OCI-LY7 (cell line): ENCODE measurements at places on chromosomes 7 and 10.

DNA sequence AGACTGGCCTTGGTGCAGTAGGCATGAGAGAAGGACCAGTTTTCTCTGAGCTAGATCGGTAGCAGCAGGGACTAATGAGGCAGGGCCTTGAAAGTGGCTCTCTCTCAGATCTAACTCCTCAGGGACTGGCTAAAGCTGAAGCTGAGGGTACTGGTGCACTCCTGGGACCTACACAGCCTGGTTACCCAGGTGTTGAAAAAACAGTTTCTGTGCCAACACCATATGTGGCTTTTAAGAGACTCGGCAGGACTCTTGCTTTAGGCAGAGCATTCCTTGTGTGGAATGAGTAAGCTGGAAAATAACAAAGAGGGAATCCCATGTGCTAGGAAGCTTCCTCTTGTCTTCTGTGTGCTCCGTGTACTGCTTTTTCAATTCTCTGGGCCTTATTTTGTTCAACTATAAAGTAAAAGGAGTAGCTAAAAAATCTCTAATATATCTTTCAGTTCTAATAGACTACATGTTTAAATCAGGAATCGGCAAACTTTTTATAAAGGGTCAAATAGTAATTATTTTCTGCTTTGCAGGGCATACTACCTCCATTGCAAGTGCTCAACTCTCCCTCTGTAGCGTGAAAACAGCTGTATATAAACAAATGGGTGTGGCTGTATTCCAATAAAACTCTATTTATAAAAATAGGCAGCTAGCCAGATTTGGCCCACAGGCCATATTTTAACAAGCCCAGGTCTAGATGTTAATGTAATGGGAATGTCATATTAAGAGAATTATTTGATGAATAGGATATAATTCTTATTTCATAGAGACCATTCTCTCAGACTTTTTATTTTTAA lies 186.1 kb upstream of the KAT6B start:
- DNase-seq = peak; percentile 64

- no peak for DNase-seq
Observed at GRCh38 chr10:8840356-8840755, 785.9 kb downstream of the GATA3 start.

- no peak for DNase-seq
Observed at GRCh38 chr7:75040512-75040911, 33.1 kb downstream of the RCC1L start.

DNA sequence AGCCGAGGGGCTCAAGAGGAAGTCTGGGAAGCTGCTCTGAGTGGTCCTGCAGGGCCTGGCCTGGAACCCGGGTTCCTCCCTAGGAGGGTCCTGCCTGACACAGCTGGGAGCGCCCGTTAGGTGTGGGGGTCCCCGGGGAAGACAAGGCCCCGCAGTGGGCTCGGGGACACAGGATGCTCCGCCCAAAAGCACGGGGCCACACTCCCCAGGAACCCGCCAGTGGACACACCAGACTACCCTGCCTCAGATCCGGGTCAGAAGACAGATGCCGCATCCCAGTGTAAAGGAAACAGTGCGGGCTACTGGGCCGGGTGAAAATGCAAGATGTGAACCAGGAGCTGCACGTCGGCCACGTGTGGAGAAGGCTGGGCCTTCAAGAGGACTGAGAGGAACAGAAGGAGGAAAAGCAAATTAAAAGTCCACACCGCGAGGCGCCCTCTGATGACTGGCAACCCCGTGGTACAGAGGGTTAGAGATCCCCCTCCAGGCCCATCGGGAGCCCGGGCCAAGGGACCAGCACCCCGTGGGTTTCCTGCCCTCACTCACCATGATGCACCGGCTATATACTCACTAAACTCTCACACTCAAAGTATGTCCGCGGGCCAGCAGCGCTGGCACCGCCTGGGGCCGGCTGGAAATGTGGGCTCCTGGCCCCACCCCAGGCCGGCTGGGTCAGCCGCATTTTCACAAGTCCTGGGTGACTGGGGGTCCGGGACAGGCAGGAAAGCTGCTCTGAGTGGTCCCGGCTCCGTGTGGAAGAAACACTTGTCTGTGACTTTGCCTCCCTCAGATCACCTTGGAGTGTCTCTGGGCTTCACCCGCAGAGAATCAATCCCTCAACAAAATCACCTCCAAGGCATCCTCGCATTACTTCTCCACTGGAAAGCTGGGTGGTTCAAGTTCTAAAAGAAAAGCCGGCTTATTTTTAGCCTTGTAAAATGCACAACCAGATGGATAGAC lies 6.1 kb downstream of the STK32C start:
- no peak for DNase-seq
